ENCODE measurements at places on chromosomes 6 and 20. TPM values are rescaled to one million over a fixed set of nuclear protein-coding genes. Genes with fewer than 3 reads are reported as not detected.

The CRISP3 gene
- not detected for total RNA-seq

The CLVS2 gene
- total RNA-seq: not detected

The MACROD2 gene
- total RNA-seq: 3.5 TPM

The LRP11 gene
- total RNA-seq: 39.1 TPM

The DYNLT2 gene
- 0.21 TPM for total RNA-seq

The TTLL9 gene
- not detected for total RNA-seq

The RIPOR3 gene
- 15.1 TPM for total RNA-seq

The GID8 gene
- total RNA-seq: 9.2 TPM

The PBOV1 gene
- not detected for total RNA-seq

The HSD17B8 gene
- not detected for total RNA-seq

The HLA-DPA1 gene
- total RNA-seq: 285 TPM

The DCDC2 gene
- not detected for total RNA-seq

The FAM217A gene
- not detected for total RNA-seq

The FAM162B gene
- total RNA-seq: not detected

DNA sequence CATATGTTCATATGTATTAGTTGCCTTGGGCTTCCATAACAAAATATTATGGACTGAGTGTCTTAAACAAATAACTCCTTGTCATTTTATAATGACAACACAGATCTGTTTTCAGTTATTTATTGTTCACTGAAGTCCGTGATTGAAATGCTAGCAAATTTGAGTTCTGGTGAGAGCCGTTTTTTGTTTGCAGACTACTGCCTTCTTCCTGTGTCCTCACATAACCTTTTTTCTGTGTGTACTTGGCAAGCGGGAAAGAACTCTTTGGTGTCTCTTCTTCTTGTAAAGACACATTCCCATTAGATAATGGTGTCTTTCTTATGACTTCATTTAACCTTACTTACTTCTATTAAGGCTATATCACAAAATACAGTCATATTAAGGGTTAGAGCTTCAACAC, 482.9 kb upstream of the EYS start:
- no peak overlapping the region for H3K27ac ChIP-seq
- no peaks in the 10 kb centered on the region for H3K27me3 ChIP-seq
- DNase-seq: no peak

DNA sequence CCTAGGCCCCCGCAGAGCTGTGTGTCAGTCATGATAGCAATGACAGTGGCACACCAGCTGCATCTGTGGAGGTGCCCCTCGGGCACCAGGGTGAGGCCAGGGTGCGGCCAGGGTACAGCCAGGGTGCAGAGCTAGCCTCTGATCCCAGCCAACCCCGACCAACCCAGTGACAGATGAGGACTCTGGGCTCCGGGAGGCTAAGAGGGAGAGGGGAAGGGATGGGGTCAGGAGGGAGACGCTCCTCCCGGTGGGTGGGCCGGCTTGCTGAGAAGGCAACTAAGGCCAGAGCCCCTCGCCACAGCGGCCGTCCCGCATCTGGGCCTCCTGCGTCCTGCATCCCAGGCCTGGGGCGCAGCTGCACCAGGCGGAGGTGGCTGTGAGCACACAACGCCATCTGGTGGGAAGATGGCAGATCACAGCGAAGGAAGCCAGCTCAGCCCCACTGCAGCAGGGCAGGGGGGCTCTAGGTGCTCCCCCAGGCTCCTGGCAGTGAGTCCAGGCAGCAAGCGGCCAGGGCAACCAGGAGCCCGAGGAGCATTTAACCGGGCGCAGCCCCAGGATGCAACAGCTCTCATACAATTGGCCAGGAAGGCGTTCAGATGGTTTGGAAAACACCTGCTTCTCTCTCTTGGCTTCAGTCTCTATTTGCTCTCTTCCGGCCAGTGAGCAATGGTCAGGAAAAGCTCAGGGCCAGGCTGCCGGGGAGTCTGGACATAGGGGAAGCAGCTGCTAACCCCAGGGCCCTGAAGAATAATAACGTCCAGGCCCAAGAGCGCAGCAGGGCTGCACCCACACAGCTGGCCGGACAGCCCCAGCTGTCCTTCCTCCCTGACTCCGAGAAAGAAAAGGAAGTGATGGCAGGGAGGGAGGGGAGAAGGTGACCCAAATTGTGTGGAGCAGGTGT, 169.4 kb downstream of the TAF4 start:
- H3K4me3 ChIP-seq: no peak overlapping the region
- no peaks in the 10 kb centered on the region for H3K36me3 ChIP-seq
- H3K27me3 ChIP-seq: no peaks in the 10 kb centered on the region
- H3K4me1 ChIP-seq: no peaks in the 10 kb centered on the region

GRCh38 chr20:8005033-8005432, 14.5 kb downstream of the TMX4 start:
- no peak for DNase-seq
- no peaks in the 10 kb centered on the region for H3K27me3 ChIP-seq
- H3K27ac ChIP-seq: no peak overlapping the region
- H3K36me3 ChIP-seq: peaks cover 2% of the 10 kb centered on the region

DNA sequence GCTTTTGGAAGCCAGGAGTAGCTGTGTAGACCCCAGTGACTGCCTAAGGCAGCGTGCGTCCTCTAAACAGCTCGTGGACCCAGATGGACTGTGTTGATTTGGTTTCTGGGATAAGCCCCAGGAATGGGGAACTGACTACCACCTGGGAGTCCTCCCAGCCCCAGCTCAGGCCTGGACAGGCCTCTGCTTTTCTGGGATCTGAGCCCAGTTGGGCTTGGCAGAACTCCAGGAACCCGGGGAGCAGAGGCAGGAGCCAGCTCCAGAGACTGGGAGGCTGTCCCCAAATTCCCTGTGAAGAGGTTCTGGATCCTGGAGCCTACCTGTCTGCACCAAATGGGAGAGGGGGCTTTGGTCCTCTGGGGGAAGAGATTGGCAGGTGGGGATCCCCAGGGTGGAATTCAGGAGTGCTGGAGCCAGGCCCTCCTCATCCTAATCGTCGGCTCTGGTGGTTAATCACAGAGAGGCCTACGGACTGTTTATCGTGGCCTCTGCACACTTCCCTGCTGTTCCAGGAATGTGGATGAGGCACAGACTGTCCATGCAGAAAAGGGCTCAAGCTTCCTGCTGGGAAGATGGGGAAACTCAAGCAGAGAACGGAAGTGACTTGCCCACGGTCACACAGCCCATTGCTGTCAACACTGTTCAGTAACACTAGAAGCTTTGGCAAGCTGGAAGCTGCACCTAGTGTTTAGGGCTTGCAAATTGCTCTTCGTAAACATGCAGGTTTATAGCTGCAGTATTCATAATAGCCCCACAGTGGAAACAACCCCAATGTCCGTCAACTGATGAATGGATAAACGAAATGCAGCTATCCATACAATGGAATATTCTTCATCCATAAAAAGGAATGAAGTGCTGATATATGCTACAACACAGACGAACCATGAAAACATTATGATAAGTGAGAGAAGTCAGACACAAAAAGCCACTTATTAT, 100.6 kb downstream of the KCNB1 start:
- H3K27me3 ChIP-seq: no peaks in the 10 kb centered on the region
- DNase-seq: peak; percentile 18
- no peak overlapping the region for H3K4me3 ChIP-seq
- H3K4me1 ChIP-seq: no peaks in the 10 kb centered on the region
- H3K36me3 ChIP-seq: no peaks in the 10 kb centered on the region

GRCh38 chr20:48295445-48295903, 510.2 kb upstream of the SULF2 start:
- H3K4me3 ChIP-seq: no peak overlapping the region
- no peaks in the 10 kb centered on the region for H3K27me3 ChIP-seq

- peak overlapping the region; percentile 60 for H3K4me3 ChIP-seq
- no peaks in the 10 kb centered on the region for H3K27me3 ChIP-seq
- H3K4me1 ChIP-seq: peaks cover 23% of the 10 kb centered on the region
- no peak for DNase-seq
- peak overlapping the region; percentile 97 for H3K27ac ChIP-seq
These were observed 1.7 kb downstream of the SNX21 start for GRCh38 chr20:45835329-45835765.

DNA sequence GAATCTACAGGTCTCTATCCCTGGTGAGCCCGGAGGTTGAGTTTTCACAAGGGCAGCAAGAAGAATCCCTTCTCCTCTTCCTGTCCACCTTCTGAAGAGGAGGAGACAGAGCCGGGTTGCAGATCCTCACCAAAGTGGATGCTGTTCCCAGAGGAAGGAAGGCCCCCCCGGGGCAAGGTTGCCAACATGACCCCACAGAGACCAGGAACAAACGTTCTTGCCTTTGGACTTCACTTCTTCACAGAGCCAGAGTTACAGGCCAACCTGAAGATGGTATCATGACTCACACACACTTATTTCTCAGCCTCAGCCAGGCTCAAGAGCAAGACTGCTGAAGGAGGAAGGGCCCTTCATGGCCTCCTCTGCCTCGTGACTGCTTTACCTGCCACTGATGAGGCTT, 384.3 kb downstream of the CD83 start:
- H3K4me1 ChIP-seq: no peaks in the 10 kb centered on the region
- H3K27me3 ChIP-seq: no peaks in the 10 kb centered on the region
- no peak for DNase-seq
- no peak overlapping the region for H3K4me3 ChIP-seq
- no peaks in the 10 kb centered on the region for H3K36me3 ChIP-seq
- no peak overlapping the region for H3K27ac ChIP-seq

DNA sequence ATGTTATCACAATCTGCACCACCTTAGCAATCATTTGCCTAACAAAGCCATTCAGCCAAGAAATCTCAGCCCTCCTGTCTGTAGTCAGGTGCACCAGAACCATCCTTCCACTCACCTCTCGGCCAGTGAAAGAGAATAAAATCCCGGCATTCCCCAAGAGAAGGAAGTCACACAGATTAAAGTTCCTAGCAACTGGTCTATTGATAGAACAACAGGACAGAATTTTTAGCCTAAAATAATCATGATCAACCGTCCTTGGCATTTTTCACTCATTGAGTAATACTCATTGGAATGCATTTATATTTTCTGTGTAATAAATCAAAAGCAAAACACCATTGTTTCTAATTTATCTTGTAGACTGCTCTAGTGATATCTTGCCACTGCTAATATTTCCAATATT, 85.7 kb upstream of the CDH4 start:
- no peak overlapping the region for H3K4me3 ChIP-seq
- H3K36me3 ChIP-seq: no peaks in the 10 kb centered on the region
- DNase-seq: no peak
- H3K27ac ChIP-seq: no peak overlapping the region
- H3K27me3 ChIP-seq: no peaks in the 10 kb centered on the region

GRCh38 chr6:30155520-30156261, 5.3 kb downstream of the TRIM10 start:
- no peaks in the 10 kb centered on the region for H3K36me3 ChIP-seq
- H3K27ac ChIP-seq: no peak overlapping the region
- H3K4me3 ChIP-seq: no peak overlapping the region
- H3K27me3 ChIP-seq: no peaks in the 10 kb centered on the region

GRCh38 chr6:45275358-45275757, 52.8 kb upstream of the RUNX2 start:
- no peaks in the 10 kb centered on the region for H3K27me3 ChIP-seq
- H3K27ac ChIP-seq: no peak overlapping the region
- no peak for DNase-seq
- H3K36me3 ChIP-seq: no peaks in the 10 kb centered on the region
- no peak overlapping the region for H3K4me3 ChIP-seq
- H3K4me1 ChIP-seq: no peaks in the 10 kb centered on the region

GRCh38 chr6:4856785-4857184, 80.6 kb downstream of the CDYL start:
- H3K36me3 ChIP-seq: no peaks in the 10 kb centered on the region
- no peak overlapping the region for H3K27ac ChIP-seq
- no peaks in the 10 kb centered on the region for H3K4me1 ChIP-seq
- no peak overlapping the region for H3K4me3 ChIP-seq

DNA sequence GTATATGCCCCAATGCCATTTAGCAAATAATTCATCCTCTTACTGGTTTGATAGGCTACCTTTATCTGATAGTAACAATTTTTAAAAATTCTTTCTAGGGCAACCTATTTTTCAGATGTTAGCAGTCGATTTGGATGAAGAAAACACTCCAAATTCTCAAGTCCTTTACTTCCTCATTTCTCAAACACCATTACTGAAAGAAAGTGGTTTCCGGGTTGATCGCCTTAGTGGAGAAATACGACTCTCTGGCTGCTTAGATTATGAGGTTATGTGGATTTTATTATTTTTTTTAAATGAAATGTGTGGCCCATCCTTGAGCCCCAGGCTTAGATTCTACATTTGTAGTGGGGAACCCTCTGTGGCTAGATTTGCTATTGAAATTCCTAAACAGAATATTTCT, 26.3 kb downstream of the CDH26 start:
- no peaks in the 10 kb centered on the region for H3K4me1 ChIP-seq
- H3K36me3 ChIP-seq: no peaks in the 10 kb centered on the region
- H3K27ac ChIP-seq: no peak overlapping the region
- DNase-seq: no peak
- no peaks in the 10 kb centered on the region for H3K27me3 ChIP-seq

DNA sequence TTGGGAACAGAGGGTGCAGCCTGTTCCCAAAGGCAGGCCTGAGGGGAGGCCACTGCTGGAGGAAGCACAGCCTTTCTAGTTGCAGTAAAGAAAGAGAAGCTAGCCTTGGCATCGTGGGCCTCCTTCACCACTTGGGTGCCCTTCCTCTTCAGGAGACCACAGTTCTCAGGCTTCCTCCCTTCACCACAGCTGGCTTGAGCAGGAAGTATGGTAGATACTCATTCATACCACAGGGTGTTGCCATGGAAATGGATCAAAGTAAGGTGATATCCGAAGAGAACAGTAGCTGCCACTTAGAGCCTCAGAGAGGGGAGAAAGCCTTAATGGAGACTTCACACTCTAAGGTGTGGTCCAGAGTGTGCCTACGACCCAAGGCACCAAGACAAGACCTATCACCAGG, 120.4 kb upstream of the RIPOR2 start:
- no peak for DNase-seq
- no peaks in the 10 kb centered on the region for H3K4me1 ChIP-seq
- H3K27ac ChIP-seq: no peak overlapping the region
- H3K27me3 ChIP-seq: no peaks in the 10 kb centered on the region

GRCh38 chr6:33199687-33200218, 712 bp downstream of the RXRB start:
- H3K27ac ChIP-seq: peak overlapping the region; percentile 95
- DNase-seq: peak; percentile 82
- H3K27me3 ChIP-seq: no peaks in the 10 kb centered on the region
- peaks cover 16% of the 10 kb centered on the region for H3K4me1 ChIP-seq
- H3K36me3 ChIP-seq: peaks cover 42% of the 10 kb centered on the region

GRCh38 chr6:26025894-26026832, 61.1 kb upstream of the HFE start:
- H3K4me1 ChIP-seq: no peaks in the 10 kb centered on the region
- no peaks in the 10 kb centered on the region for H3K36me3 ChIP-seq
- peak; percentile 99 for DNase-seq
- no peaks in the 10 kb centered on the region for H3K27me3 ChIP-seq
- peak overlapping the region; percentile 75 for H3K4me3 ChIP-seq
- peak overlapping the region; percentile 97 for H3K27ac ChIP-seq

DNA sequence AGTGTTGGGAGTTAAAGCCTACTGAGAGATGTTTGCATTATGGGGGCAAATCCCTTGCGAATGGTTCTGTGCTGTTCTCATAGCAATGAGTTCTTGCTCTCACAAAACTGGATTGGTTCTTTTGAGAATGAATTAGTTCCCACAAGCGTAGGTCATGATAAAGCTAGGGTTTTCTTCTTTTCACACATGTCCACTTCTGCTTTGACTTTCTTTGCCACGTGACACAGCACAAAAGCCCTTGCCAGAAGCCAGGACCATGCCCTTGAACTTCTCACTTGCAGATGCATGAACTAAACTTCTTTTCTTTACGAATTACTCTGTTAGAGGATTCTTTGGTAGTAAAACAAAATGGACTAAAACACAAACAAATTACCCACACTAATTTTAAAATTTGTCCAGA, 922.8 kb downstream of the EPHA7 start:
- no peak overlapping the region for H3K27ac ChIP-seq
- H3K27me3 ChIP-seq: no peaks in the 10 kb centered on the region
- H3K4me1 ChIP-seq: no peaks in the 10 kb centered on the region
- DNase-seq: no peak
- H3K4me3 ChIP-seq: no peak overlapping the region

Measured in ascending aorta (tissue), 2 donors.